ENCODE measurements at places on chromosomes 16 and 17.

DNA sequence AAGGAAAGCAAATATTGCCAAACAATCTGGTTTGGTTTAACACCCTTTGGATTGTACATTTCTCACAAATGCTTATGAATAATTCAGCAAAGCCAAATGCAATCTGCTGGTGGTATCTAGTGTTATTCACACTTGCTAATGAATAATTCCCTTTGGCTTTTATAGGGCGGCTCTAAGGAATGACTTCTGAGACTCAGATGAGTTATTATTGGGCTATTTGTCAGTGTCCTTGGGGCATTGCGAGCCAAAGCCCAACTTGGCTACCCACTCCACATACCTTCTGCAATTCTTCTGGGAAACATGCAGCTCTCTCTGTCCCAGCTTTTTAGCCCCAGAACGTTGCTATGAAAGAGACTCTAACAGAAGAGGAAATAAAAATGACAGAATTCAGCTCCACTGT, 41.1 kb downstream of the FTO start:
- DNase-seq = no peak

GRCh38 chr16:75908331-75909117, 182.2 kb upstream of the CPHXL start:
- DNase-seq = no peak

GRCh38 chr17:17732892-17733670, 51.8 kb downstream of the RAI1 start:
- no peak for DNase-seq

DNA sequence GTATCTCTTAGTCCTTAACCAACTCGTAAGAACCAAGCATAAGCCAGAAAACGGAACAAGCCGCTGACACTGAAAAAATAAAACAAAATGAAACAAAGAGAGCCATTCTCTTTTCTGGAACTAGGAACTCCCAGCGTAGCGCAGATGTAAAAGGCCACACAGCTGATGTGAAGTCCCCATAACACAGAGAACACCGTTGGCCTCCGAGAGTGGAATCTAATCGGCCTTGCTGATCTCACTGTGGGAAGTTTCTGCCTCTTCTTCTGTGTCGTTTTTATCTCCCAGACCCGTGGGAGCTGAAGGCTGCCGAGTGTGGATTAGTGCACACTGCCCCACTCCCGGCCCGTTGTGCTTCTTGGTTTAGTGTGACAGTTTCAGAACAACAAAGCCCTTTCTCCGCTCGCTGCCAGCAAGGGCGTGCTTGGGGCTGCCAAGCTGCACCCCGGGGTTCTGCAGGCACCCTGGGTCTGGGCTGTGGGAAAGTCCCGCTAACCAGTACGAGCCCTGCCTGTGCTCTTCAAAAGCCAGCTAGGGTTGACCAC, 21.7 kb downstream of the TTYH2 start:
- no peak for DNase-seq

DNA sequence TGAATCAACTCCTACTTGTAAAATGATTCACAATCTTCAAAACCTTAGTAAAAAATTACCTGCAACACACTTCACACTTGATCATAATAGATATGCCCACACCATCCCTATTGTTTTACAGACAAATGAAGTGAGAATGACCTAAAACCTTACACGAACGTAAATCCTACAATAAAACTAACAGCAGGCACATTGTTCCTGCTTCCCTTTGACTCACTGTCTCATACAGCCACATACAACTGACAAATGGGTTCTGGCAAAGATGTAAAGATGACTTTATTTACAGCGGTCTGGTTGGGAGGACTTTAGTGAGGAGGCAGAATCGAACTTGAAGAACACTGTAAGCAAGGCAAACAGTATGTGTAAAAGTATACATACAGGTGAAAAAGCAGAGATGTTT, 188.7 kb downstream of the MYO1D start:
- no peak for DNase-seq

- DNase-seq = no peak
Measured at GRCh38 chr17:65774787-65775186, 213.3 kb upstream of the AXIN2 start.

DNA sequence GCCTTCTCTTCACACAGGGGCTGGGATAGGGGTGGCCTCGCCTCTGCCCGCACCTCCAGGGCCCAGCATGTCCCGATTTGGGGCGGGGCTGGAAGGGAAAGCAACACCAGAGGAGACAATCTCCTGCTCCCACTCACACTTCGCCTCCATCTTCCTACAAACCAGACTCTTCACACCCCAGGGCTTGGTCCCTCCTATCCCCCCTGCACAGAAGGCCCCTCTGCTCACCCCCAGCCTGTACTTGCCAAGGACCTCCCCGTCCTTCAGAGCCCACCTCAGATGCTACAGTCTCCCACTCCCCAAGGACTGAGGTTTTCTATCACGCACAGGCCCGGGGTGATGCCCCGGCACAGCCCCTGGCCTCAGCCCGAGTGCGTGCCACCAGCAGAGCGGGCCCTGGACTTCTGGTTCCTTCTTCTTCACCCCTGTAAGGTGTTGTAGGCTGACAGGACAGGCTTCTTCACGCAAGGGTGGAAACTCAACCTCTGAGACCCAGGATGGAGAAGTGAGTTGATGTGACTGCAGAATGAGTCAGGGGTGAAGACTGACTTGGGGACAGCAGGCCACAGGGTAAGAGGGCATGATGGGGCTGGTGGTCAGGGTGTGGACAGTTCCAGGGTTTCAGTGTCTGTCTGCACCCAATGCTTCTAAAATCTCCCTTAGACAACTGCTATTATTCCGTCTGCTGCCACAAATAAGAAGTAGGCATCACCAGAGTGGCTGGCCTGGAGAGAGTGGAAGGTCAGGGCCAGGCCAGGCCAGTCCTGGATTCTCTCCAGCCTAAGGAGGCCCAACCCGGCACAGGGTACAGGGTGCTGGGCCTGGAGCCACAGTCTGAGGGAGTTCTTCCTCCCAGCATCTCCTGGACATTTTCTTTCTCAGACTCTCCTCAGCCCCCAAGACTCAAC, 2.5 kb downstream of the ITGAE start:
- DNase-seq = no peak

DNA sequence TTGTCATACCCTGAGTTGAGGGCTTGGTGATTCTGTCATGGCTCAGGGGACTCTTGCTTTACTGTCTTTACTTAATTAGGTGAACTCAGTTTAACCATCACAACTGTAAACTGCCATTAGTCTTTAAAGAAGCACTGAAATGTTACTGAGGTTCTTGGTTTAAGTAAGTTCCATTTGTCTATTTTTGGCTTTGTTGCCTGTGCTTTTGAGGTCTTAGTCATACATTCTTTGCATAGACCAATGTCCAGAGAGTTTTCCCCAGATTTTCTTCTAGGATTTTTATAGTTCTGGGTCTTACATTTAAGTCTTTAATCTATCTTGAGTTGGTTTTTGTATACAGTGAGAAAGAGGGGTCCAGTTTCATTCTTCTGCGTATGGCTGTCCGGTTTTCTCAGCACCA, 137.5 kb downstream of the SOCS1 start:
- DNase-seq = no peak

DNA sequence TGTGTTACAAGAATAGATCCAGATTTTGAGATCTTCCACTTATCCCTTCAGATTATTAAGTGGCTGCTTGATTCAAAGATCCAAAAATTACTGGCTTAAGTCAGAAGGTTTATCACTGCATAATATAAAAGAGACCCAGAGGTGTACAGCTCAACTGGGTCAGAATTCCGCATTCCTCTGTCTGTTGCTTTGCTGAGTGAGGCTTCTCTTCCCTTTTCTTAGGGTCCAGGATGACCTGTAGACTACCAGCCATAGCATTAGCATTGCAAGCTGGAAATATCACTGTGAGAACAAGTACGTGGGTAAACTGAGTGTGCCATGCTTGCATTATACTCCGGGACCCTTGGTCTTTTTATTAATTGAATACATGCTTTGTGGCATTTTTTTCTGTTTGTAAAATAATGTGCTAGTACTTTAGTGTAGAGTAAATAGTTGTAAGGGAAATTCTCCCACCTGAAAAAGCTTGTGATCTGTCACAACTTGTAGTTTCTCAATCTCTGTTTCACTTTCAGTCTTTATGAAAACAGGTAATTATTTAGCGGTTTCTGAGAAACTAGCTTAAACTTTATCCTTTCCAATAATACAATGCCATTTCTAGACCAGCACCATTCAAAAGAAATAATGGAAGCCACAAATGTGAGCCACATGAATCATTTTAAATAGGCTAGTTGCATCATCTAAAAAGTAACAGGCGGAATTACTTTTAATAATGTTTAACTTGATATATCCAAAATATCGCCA, 61.6 kb downstream of the TNRC6C start:
- no peak for DNase-seq

DNA sequence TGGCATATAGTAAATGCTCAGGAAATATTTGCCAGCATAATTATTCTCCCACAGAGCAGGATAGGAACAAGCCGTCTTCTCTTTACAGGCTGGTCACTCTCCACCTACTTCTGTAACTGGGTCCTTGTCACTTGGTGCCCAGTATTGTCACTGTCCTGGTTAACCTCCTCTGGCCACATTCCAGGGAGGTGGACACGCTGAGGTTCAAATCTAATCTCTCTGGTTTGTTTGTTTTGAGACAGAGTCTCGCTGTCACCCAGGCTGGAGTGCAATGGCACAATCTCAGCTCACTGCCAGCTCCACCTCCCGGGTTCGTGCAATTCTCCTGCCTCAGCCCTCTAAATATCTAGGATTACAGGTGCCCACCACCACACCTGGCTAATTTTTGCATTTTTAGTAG, 15.6 kb downstream of the SBK1 start:
- DNase-seq = no peak

DNA sequence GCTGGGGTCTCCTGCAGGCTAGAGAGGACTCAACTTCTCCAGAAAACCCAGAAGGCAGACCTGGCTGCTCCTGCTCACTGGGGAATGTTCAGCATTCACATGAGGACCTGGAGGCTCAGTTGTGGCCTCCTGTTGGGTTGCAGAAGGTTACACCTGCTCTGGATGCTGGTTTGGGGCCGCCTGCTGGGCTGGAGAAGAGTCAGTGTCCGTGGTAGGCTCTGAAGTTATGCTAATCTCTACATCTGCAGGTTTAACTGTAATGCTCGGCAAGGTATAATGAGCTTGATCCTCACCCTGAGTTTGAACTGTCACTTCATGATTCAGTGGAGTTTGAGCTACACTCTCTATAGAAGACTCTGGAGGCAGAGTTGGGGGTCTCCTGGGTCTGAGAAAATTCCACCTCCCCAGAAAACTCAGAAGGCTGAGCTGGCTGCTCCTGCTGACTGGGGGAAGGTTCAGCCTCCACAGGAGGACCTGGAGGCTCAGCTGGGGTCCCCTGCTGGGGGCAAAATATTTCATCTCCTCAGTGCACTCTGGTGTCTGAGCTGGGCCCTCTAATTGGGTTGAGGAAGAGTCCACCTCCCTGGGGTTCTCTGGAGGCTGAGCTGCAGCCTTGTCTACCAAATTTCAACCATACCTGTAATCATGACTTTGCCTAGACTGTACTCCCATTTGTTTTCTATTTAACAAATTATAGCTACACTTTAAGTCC, 23.5 kb downstream of the RDM1 start:
- no peak for DNase-seq

GRCh38 chr17:73943416-73944110, 259.9 kb upstream of the RPL38 start:
- DNase-seq = no peak

- no peak for DNase-seq
Measured at GRCh38 chr17:19713462-19713861, 2.9 kb downstream of the SLC47A2 start.

GRCh38 chr17:51057534-51057933, 63.1 kb downstream of the SPAG9 start:
- DNase-seq = no peak

GRCh38 chr17:57464191-57464864, 208.0 kb downstream of the MSI2 start:
- DNase-seq = no peak

DNA sequence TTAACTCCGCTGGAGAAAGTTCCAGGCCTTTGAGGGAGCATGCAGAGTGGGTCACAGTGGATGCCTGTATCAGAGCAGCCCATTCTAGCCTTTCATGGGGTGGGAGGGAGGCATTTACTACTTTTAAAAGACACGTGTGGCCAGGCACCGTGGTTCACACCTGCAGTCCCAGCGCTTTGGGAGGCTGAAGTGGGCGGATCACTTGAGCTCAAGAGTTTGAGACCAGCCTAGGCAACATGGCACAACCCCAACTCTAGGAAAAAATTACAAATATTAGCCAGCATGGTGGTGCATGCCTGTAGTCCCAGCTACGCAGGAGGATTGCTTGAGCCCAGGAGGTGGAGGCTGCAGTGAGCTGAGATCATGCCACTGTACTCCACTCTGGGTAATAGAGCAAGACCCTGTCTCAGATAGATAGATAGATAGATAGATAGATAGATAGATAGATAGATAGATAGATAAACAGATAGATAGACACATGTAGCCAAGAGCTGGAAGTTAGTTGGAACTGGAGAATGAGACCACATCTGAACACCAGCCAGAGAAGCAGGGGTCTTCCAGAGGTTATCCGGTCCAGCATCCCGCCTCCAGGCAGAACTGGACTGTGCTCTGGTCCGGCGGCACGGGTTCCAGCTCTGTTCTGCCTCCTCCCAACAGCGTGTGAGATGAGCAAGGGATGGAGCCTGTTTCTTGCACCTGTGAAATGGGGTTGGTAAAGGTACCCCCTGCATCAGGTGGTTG, 3.6 kb downstream of the ADCY7 start:
- no peak for DNase-seq

- DNase-seq = no peak
Measured at GRCh38 chr16:6880263-6880662, 452.4 kb upstream of the RBFOX1 start.

GRCh38 chr17:48639136-48639535, 13.0 kb upstream of the HOXB9 start:
- DNase-seq = no peak

- DNase-seq = no peak
Measured at GRCh38 chr17:80421381-80422090, 6.6 kb downstream of the ENDOV start.

GRCh38 chr17:60006160-60006559, 41.6 kb upstream of the RNFT1 start:
- DNase-seq = no peak

DNA sequence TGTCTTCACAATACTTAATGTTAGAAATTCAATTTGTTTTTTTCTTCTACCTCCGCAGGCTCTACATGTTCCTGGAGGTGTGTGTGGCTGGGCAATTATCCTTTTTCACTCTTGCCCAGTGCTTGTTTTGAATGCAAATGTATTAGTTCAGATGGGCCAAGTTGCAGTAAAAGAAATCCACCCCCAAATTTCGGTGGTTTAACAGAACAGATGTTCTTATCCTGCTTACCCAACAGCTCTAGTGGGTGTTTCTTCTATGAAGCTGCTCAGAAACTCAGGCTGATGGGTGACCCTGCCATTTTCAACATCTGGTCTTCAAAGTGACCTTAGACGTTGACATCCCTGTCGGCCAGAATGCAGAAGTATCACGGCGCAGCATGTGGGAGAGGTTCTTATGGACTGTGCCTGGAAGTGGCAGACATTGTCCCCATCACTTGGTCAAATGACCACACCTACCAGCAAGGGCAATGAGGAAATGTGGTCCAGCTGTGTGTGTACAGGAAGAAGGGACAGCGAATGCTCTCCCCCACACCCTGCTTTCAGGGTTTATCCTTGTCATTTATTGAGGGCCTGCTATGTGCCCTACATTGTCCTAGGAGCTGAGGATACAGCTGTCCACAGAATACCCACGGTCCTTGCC, 157.3 kb downstream of the CDH13 start:
- DNase-seq = no peak
